ENCODE measurements at places on chromosomes 12 and 14.

DNA sequence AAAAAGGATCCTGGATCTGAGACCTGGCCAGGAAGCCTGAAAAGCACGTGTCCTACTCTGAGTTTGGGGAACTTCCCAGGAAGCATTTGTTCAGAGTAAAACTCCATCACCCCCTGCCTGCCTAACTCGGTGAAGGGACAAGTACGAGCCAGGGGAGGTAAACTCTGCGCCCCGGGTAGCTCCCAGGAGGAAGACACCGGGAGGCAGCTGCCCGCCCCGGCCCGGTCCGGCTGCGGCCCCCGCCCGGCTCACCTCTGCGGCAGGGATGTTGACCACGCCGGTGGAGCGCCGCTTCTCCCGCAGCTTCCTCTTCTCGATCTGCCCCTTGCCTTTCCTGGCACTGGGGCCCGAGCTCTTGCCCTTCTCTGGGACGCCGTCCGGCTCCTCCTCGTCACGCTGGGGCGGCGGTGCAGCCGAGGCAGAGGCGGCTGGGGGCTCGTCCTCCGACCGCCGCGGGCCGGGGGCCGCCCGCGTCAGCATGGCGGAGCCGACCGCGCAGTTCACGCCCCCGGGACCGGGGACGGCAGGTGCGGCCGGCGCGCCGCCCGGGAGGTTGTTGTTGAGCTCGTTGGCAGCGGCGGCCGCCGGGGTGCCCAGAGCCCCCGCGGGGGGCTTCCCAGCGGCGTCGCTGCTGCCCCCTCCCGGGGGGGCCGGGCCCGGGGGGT lies 1.2 kb downstream of the PAWR start:
- DNase-seq = peak; percentile 69

DNA sequence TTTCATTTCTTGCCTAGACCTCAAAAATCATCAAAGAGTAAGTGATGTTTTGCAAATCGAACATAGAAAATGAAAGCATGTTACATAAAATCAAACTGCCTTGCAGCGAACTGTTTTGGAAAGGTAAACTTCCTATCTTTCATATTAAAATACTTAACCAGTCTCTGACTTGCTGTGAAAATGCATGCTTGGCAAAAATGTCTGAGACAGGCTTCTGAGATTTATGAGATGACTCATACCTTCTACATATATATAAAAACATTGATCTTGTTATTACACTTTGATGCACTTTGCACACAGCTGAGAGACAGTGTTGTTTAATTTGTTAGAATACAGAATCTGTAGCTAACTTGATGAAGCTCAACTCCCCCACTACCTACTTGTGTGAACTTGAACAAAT lies 179.1 kb downstream of the KITLG start:
- DNase-seq = peak; percentile 44

GRCh38 chr14:59341858-59342477 lies 123.2 kb downstream of the GPR135 start:
- DNase-seq = no peak

DNA sequence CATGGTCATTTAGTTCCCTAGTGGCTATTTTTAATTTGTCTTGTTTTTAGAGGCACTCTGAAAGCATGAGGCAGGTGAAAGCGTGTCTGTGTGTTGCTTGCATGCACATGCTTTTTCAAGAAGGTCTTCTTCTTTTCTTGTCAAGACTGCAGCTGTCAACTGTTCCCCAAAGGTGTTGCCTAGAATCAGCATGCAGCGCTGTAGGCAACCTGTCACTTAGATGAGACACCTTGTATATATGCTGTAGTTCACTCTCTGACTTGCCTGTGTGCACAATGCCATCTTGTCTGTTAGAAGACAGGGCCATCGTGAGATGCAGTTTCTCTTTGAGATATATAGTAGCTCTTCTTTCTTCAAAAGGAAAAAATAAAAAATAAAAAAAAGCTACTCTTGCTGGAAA lies 885.7 kb downstream of the DIO2 start:
- DNase-seq = no peak

- DNase-seq = no peak
Observed at GRCh38 chr14:71497645-71498086, 434.6 kb upstream of the RGS6 start.

GRCh38 chr12:27289414-27289813 lies 43.2 kb upstream of the BMAL2 start:
- peak; percentile 25 for DNase-seq

- DNase-seq = peak; percentile 93
Observed at GRCh38 chr12:12376646-12377448, 20.0 kb downstream of the BORCS5 start.

DNA sequence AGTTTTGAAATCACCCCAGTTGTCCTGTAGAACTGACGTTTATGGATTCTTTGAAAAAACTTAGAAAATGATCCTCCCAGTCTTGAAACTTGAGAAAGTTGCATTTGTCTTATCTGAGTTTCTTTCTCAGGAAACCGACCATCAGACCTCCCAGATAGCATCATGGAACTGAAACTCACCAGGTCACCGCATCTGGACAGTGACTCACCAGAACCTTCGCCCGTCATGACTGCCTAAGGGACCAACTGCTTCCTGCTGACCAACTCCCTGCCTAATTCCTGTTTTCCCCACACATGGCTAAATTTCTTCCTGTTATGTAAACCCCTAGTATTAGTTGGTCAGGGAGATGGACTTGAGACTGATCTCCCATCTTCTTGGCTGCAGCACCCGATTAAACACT lies 175.7 kb downstream of the RIMBP2 start:
- DNase-seq = no peak

- peak; percentile 83 for DNase-seq
Observed at GRCh38 chr12:68406134-68406576, 74.0 kb upstream of the MDM1 start.

DNA sequence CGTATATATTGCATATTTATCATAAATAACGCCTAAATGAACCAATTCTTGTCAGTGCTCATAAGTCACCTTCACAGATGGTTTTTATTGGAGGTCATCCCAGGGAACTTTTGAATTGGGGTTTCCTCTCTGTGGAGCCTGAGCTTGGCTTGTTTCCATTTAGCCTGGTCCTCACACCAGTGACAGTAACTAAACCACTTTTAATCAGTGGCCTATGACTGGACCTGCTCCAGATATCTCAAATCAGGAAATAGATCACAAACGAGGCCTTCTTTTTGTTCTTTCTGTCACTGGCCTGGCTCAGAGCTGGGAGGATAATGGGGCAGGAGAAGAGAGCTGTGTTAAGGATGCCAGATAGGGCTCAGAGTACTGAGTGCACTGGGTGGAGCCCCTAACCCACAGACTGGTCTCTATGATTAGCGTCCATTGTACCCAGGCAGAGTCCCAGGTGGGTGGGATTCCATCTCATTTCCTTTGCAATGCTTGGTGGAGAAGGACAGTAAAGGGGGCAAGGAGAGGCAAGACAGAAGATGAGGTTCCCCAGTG lies 92.4 kb downstream of the NUAK1 start:
- DNase-seq = no peak

GRCh38 chr12:7361265-7361664 lies 57.4 kb downstream of the ACSM4 start:
- no peak for DNase-seq

GRCh38 chr12:58166643-58167042 lies 225.3 kb downstream of the ATP23 start:
- DNase-seq = no peak

DNA sequence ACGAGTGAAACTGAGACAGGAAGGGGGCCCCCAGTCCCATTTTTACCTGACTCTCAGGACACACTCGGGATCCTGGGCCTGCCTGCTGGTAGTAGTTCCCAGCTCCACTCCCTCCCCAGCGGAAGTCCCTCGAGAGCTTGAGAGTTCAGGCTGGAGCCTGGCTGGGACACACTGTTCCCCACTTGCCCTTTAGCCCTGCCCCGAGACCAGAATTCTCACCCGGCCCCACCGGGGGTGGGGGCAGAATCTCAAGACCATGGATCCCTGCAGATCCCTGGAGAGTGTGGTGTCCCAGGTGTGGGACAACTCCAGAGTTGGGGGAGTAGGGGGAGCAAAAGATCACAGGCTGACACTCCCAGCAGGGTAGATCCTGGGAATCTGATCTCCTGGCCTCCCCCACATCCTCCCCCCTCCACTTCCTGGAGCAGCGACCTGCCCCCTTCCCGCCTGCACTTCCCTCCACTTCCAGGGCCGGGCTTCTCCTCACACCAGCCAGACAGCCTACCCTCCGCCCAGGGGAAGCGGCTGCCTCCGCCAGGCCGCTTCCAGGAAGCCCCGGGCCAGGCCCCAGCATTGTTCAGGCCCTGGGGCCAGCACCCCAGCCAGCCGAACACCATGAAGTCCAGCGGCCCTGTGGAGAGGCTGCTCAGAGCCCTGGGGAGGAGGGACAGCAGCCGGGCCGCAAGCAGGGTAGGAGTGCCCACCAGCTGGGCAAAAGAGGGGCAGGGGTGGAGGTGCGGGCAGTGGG lies at the start of gene TNS2:
Gene TNS2, plus strand, starts transcription at position 495 of the 748 bp plus-strand sequence. Its CDS starts 121 bp downstream, at position 616.
- peak; percentile 57 for DNase-seq

- DNase-seq = no peak
Observed at GRCh38 chr14:104686624-104687517, 2.5 kb upstream of the INF2 start.

DNA sequence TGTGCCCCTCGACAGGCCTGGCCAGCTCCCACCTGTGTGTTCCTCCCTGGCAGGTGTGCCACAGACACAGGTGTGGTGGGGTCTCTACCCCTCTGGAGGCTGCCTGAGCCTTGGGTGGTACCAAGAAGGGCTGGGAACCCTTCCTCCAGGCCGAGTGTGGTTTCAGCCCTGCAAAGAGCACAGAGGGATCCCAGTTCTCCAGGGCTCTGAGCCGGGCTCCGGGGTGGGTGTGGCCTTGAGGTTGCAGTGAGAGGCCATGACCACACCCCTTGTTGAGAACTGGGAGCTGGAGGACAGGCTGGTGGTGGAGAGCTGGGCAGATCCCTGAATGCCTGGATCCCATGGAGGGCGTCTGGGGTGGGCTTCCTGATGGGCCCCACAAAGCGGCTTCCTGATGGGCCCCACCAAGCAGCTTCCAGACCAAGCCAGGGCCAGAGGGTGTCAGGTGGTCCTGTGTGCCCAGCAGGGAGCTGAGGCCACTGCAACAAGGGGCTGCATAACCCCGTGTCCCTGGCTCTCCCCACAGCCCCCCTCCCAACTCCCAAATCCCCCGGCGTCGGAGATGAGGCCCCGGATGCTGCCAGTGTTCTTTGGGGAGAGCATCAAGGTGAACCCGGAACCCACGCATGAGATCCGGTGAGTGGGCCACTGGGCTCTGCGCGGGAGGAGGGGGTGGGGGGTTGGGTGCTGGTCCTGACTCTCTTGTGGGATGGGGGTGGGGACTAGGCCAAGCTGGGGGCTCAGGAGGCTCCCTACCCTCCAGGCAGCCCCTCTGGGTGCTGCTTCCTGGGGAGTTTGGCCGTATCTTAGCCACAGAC lies 16.6 kb downstream of the RFLNA start:
- DNase-seq = no peak

GRCh38 chr14:81303258-81303935 lies 82.6 kb upstream of the GTF2A1 start:
- no peak for DNase-seq

DNA sequence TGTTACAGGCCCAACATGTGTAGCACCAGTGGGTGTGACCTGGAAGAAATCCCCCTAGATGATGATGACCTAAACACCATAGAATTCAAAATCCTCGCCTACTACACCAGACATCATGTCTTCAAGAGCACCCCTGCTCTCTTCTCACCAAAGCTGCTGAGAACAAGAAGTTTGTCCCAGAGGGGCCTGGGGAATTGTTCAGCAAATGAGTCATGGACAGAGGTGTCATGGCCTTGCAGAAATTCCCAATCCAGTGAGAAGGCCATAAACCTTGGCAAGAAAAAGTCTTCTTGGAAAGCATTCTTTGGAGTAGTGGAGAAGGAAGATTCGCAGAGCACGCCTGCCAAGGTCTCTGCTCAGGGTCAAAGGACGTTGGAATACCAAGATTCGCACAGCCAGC lies 8.6 kb downstream of the BCL2L14 start:
- peak; percentile 3 for DNase-seq

- no peak for DNase-seq
Observed at GRCh38 chr12:119681728-119682638, 14.1 kb downstream of the PRKAB1 start.

DNA sequence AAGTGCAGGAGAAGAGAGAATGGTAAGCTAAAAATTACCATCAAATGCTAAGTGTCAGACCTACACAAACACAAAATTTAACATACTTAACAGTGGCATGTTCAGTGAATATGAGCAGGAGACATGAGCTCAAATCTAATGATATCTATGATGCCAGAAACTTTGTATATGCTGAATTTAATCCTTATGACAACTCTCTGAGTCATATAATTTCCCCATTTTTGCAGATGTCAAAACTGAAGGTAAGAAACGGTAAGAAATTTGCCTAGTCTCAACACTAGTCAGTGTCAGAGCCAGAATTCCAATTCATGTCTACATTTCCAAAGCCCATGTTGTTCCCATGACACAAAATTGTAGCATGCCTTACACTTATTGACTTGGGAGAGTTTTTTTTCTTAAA lies 375.8 kb downstream of the APAF1 start:
- DNase-seq = no peak

DNA sequence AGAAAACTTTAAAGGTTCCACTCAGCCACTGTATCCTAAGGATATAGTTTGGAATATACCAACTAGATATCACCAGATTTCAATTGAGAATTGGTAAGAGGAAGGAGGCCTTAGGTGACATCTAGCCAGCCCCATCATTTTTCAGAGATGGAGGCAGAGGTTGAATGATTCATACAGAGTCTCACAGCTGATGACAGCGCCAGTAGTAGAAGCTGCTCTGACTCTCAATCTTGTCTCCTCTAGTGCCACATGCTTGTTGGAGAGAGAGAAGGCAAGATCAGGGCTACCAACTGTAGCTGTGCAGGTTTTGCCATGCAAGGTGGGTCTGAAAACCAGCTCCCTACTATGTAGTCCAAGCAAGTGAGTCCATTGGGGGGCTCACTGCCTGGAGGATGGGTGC lies 6.1 kb downstream of the FRMD6 start:
- no peak for DNase-seq

DNA sequence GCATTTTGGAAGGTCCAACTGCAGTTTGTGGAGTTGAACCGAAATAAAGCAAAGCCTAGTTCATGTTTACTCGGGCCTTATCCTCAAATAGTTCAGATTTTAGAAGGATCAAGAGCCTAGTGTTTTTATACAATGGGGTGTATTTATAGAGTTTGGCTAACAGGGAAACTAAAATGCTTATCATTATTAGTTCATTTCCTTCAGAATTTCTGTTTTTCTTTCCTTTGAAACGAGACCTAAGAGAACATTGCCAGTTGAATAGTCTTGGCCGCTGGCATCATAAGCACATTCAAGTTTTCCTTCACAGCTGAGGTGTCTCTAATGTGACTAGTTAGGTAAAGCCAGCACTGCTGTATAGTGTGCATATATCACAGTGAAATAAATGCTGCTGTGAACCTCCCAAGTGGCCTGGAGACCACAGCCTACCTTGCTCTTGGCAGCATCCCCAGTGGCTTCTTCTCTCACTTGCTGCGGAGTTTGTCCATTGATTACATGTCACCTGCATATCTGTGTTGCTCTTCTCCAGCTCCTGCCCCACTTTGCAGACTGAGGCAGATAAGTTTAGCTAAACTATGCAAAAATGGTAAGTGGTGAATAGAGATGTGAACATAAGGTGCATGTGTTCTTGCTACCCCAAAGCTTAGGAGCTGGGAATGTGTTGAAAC lies 88.8 kb downstream of the ANO6 start:
- DNase-seq = no peak

- DNase-seq = peak; percentile 54
Observed at GRCh38 chr12:1488908-1489381, 105.4 kb downstream of the FBXL14 start.

- DNase-seq = peak; percentile 73
Observed at GRCh38 chr12:29591140-29592020, 93.9 kb upstream of the OVCH1 start.

- no peak for DNase-seq
Observed at GRCh38 chr14:95303552-95303951, 16.2 kb downstream of the CLMN start.

- no peak for DNase-seq
Observed at GRCh38 chr14:71749613-71750238, 182.5 kb upstream of the RGS6 start.
